ENCODE measurements at places on chromosomes 4 and X. TPM values are rescaled to one million over a fixed set of nuclear protein-coding genes. Genes with fewer than 3 reads are reported as not detected.

DNA sequence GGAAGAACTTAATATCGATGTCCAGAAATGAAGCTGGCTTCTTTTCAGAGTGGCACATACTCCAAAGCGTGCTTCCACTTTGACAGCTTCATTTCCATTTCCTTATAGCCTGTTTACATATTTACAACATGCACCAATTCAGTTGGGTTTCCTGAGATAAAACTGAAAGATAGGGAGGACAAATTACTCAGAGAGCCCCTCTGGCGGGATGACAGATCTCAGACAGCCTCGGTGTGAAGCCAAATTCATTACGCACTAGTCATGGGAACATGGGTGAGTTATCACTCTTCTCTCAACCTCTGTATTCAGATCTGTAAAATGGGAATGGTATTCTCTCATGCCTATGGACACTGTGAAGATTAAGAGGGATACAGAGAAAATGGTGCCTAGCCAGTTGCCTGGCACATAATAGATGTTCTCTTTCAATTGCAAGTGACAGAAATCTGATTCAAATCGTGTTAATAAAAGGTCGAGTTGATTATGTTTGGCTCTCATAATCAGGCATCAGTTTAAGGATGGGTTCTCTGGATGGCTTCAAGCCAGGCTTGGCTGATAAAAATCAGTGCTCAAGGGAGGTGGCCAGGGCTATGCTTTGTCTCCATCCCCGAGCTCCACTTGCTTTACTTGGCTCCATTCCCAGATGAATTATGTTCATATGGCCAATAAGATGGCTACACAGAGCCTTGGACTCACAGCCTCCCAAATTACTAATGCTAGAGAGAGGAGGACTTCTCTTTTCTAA, 132.2 kb upstream of the C1QTNF7 start:
- H3K4me1 ChIP-seq: peaks cover 34% of the 10 kb centered on the region
- H3K27me3 ChIP-seq: peaks cover under 1% of the 10 kb centered on the region
- no peak for DNase-seq
- no peak overlapping the region for H3K4me3 ChIP-seq

SLC26A1 gene
- total RNA-seq: 0.38 TPM

GRCh38 chr4:11182586-11183355, 245.9 kb downstream of the HS3ST1 start:
- H3K36me3 ChIP-seq: no peaks in the 10 kb centered on the region
- H3K4me3 ChIP-seq: no peak overlapping the region
- DNase-seq: no peak
- H3K27ac ChIP-seq: no peak overlapping the region
- no peaks in the 10 kb centered on the region for H3K27me3 ChIP-seq

DNA sequence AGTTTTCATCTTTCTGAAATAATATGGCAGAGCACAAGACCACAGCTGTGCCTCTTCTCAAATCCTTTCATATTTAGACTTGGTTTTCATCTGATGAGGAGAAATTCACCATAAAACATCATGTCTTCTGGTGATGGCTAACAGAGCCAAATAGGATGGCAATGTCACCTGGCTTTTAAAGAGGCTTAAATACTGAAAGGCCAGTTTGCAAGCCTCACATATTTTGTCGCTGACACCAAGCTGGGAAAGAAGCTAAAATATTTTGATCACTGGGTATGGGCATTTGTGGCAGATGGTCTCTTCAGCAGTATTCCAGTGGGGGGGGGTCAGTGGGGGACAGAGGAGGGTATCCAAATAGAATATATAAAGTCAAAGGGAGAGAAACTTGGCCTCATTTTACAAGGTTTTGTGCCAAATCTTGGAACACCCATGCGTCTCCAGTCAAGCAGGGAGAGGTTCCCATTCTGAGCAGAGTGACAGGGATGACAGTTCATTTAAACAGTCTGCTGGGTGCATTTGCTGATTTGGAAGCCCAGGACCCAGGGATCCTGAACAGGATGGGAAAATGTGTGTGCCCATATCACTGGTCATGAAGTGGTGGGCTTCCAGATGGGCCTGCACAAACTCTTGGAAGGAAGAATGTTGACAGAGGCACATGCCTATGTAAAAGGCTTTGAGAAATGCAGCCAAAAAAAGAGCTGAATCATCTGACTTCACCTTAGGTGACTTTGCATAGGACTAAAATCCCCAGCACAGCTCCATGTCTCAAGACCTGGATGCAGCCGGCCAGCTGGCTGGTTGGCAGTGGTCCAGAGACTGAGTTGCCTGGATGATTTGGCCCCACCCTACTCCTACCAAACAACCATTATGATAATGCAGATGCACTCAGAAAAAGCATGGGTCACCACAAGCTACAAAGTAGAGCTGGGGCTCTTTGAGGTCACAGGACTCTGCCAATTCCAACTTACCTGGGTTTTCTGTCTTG, 484.4 kb upstream of the NR3C2 start:
- peaks cover 1% of the 10 kb centered on the region for H3K36me3 ChIP-seq
- no peak overlapping the region for H3K27ac ChIP-seq
- H3K4me3 ChIP-seq: no peak overlapping the region
- no peak for DNase-seq

DNA sequence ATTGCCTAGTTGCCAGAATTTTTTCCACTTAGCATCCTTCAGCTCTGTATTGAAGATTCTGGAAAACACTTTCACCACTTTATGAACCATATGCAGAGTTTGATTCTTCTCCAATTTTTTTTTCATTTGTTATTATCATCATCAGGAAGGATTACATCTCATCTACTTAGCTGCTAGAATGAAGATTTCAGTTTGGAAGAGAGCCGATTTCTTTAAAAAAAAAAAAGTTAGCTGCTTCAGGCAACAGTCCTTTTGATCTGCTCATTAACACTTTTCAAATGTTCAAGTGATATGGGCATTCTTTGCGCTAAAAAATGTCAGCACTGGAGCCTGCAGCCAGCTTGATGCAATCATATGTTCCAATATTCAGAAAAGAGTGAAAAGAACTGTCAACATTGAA, 76.2 kb downstream of the ANTXR2 start:
- H3K36me3 ChIP-seq: peaks cover 6% of the 10 kb centered on the region
- H3K27ac ChIP-seq: no peak overlapping the region
- H3K4me3 ChIP-seq: no peak overlapping the region
- no peak for DNase-seq

DNA sequence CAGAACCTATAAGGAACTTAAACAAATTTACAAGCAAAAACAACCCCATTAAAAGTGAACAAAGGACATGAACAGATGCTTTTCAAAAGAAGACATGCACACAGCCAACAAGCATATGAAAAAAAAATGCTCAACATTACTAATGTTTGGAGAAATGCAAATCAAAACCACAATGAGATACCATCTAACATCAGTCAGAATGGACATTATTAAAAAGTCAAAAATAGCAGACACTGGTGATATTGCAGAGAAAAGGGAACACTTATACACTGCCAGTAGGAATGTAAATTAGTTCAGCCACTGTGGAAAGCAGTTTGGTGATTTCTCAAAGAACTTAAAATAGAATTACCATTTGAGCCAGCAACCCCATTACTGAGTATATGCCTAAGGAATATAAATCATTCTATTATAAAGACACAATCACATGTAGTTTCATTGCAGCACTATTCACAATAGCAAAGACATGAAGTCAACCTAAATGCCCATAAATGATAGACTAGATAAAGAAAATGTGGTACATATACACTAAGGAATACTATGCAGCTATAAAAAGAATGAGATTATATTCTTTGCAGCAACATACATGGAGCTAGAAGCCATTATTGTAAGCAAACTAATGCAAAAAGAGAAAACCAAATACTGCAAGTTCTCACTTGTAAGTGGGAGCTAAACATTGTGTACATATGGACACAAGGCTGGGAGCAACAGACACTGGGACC, 1509.4 kb downstream of the TECRL start:
- H3K4me1 ChIP-seq: no peaks in the 10 kb centered on the region
- H3K4me3 ChIP-seq: no peak overlapping the region
- peaks cover 2% of the 10 kb centered on the region for H3K27me3 ChIP-seq

S100P gene
- total RNA-seq: 1.1 TPM

All from mesothelial cell of epicardium (in vitro differentiated cells).